NCI-H460 (cell line): ENCODE measurements at places on chromosomes 7 and 10. TPM values are rescaled to one million over a fixed set of nuclear protein-coding genes. Genes with fewer than 3 reads are reported as not detected.

EN2 gene
- total RNA-seq = 0.75 and 0.84 TPM in 2 replicates

ADCYAP1R1 gene
- not detected in 2 replicates for total RNA-seq

DNAJC12 gene
- 45.5 and 53.7 TPM in 2 replicates for total RNA-seq

SPDYE6 gene
- total RNA-seq = not detected in 2 replicates

GPR85 gene
- 0.09 TPM in 1 of 2 replicates, not detected in the other for total RNA-seq
